Activated gamma-delta T cell treated with Interleukin-2 at 50 U/mL for 16 hours (primary cell): ENCODE measurements at places on chromosomes 4 and X.

- no peak for DNase-seq
Measured at GRCh38 chr4:42995343-42995944, 102.9 kb downstream of the GRXCR1 start.

GRCh38 chr4:2298532-2298991 is 36.7 kb upstream of the MXD4 start:
- DNase-seq: no peak

- DNase-seq: no peak
Measured at GRCh38 chr4:171602638-171603355, 210.4 kb upstream of the GALNTL6 start.

- no peak for DNase-seq
Measured at GRCh38 chrX:64394059-64394873, 986 bp downstream of the MTMR8 start.

- no peak for DNase-seq
Measured at GRCh38 chr4:147839663-147840062, 107.8 kb downstream of the ARHGAP10 start.

DNA sequence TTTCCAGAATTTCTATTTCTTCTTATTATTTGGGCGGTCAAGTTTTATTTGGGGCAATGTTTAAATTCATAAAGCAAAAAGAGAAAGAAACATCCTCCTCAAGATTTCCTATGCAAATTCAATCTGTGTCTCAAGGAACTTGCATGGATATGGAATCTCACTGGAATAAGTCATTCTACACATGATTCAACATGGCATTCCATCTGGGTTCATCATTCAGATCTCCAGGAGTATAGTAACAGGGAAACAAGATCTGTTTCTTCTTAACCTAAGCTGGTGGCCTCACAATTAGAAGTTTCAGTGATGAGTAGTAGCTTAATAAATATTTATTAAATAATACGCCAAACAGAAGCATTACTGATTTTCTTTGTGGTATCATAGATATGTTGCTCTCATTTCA is 19.8 kb downstream of the KLHL34 start:
- no peak for DNase-seq

DNA sequence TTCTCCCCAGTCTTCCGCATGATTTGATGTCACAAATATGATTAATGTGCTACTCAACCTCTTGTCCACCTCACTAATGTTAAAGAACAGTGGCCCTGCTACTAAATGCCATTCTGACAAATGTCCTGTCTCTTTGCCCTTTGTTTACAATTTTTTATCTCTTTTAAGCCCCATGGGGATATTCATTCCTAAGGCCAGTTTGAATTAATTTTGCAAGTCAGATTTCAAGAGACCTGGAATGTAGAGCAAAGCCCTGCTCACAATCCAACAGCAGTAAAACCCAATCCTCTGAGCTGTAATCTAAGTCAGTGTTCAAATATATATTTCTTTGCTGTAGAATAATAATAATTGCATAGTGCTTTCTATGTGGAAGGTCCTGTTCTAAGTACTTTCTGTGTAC is 81.2 kb downstream of the LDB2 start:
- no peak for DNase-seq

GRCh38 chr4:118931786-118932185 is 43.1 kb downstream of the SYNPO2 start:
- no peak for DNase-seq

DNA sequence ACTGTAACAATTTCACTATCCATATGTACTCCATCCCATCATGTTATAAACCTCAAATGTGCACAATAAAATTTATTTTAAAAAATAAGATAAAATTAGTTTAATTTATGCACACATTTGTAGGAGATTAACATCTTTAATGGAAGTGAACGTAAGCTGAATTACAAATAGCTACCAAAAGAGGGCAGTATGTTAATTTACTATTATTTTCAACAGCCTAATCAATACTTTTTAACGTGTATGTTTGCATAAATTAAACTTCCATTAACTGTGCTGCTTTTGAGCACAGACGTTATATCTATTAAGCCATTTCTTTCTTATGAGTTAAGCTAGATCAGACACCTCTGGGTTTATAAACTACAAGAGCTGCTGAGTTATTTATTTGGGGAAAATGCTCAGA is 56.5 kb upstream of the PHKA2 start:
- no peak for DNase-seq

DNA sequence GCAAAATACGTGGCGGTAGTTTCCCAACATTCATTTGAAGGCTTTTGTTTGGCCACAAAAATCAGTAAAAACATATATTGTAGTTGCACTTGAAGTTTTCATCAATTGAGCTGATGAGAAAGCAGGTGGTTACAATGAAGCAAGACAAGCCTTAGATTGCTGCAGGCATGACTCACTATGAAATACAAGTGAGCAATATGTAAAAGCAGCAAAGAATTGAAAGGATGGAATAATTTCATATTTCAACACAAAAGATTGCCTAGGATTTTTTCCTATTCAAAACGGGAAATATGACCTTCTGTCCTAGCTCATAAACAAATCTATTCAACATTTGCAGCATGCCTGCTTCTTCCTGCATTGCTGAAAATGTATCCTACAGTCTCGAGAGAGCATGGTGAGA is 190.9 kb upstream of the BANK1 start:
- DNase-seq: no peak

DNA sequence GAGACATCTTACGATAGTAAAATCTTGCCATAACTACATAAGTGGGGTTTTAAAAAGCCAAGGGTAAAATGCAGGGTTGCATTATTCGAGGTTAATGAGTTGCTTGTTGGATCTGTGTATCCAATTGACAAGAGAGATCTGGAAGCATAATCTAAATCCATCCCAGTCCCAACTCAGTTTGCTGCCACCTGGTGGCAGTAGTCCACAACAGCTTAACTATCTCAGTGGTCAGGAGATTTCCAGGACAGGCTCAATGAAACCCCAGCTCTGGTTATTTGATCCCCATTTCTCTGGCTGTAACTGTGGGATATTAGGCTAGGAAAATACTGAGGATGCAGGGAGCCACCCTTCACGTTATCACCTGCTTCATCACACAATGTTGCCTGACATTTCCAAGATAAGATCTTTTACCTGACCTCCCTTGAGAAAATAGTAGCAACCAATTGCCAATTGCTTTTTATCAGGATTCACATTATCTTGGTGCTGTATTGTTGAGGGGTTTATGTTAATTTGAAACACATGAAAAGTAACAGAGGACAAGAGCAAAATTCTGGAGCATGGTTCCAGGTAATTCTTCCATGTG is 88.2 kb upstream of the TNIP3 start:
- DNase-seq: peak; percentile 52

- DNase-seq: no peak
Measured at GRCh38 chrX:14738643-14739042, 134.2 kb downstream of the FANCB start.

GRCh38 chrX:20362268-20363267 is 95.9 kb upstream of the RPS6KA3 start:
- no peak for DNase-seq

GRCh38 chrX:100647095-100647494 is 3.1 kb downstream of the SRPX2 start:
- no peak for DNase-seq

DNA sequence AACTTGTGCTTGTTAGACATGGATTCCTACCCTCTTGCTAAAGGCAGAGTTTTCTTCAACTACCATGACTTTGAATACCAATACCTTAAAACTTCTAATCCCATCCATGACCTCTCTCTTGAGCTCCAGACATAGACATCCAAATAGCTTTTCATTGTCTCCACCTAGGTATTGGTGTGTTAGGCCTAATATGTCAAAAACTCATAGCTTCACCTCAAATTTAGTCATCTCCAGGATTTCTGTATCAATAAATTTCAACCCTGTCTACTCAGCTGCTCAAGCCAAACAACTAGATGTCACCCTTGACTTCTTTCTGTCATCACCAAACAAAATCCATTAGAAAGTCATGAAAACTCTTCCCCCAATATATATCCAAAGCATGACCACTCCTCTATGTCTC is 617.7 kb upstream of the GRIA3 start:
- DNase-seq: no peak

DNA sequence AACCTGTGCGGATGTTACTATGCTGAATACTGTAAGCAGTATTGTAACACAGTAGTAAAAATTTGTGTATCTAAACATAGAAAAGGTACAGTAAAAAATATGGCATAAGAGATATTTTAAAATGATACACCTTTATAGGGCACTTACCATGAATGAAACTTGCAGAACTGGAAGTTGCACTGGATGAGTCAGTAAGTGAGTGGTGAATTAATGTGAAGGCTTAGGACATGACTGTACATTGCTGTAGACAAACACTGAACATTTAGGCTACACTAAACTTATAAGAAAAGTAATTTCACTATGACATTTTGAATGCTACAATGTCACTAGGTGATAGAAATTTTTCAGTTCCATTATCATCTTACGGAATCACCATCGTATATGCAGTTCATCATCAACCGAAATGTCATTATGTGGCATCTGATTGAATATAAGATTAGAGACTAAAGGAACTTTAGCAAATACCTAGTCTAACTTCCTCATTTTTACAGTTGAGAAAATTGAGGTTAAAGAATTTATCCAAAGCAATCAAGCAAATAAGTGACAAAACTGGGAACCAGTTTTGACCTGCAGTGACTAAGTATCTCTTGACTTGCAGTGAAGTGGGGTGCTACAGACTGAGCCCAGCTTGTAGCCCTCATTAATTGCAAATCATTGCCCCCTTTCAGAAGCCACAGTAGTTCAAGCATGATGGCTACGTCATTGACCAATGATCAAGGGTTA is 55.3 kb downstream of the EGF start:
- no peak for DNase-seq

- DNase-seq: no peak
Measured at GRCh38 chr4:101141855-101142254, 205.5 kb downstream of the PPP3CA start.

DNA sequence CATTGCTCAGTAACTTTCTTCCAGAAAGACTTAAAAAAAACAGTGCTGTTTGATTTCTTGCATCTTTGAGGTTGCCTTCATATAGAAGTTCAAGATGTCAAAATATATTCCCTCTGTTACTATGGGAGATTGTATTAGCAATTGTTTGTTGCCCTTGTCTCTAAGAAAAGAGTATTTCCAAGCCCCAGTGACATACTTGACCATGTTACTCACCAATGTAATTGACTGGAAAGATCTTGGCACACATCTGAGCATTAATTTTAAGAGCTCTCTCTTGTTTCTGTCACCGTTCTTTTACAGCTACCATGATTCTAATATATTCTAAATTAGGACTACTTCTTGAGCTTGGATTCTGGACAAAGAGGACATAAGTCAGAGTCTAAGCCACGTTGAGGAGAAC is 902.7 kb upstream of the EPHA5 start:
- no peak for DNase-seq

DNA sequence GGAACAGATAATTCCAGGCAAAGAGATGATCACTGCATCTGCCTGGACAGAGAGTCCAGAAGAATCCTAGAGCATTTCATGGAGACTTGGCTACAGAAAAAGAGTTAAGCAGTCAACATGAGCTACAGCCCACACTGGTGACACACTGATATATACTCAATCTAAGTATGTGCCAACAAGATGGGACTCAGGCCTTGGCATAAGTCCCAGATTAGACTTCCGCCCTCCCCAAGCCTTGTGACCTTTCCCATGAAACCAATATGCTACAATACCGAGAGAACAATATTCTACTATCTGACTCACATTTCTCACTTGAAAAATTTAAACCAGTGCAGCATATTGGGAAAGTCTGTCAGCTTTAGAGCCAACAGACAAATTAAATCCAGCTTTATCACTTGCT is 65.7 kb upstream of the SLITRK2 start:
- no peak for DNase-seq

DNA sequence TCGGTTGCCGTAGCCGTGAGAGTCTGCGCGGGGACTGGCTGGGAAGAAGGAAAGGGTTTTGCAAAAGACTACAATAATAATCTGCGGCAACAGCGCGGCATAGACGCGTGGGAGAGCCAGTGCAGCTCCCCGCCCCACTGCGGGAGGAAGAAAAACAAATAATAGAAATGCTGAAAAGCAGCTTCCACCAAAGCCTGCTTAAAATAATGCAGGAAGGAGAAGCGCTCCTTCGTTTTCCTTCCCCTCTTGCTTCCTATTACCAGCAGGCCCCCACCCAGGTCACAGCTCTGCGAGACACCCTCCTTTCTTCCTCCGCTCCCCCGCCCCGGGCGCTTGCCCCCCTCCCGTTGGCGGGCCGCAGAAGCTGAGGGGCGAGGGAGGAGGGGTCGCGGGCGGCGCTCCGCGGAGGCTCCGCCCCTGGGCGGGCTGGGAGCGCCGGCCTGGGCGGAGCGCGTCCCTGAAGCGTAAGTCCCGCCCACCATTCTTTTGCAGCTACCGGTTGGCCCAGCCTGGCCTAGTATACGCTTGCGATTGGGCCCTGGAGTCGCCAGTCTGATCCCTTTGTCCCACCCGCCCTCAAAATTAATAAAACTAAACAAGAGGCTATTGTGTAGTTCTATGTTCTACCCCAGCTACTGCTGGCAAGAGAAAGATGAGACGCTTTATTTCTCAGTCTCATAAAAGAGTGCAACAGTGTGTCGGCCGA is 636 bp upstream of the AMOT start:
- peak; percentile 68 for DNase-seq

GRCh38 chr4:105765690-105766407 is 57.3 kb downstream of the GSTCD start:
- no peak for DNase-seq

- DNase-seq: no peak
Measured at GRCh38 chr4:108531461-108531860, 88.9 kb upstream of the RPL34 start.

DNA sequence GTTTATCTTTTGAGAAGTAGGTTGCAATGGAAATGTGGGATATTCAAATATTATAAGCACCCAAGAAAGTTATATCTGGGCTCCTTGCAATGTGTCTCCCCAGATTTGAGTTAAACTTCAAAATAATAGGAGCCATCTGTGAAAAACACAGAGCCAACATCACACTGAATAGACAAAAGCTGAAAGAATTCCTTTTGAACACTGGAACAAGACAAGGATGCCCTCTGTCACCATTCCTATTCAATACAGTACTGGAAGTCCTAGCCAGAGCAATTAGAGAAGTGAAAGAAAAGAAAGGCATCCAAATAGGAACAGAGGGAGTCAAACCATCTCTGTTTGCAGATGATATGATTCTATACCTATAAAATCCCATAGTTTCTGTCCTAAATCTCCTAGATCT is 114.3 kb upstream of the IL1RAPL1 start:
- DNase-seq: no peak

DNA sequence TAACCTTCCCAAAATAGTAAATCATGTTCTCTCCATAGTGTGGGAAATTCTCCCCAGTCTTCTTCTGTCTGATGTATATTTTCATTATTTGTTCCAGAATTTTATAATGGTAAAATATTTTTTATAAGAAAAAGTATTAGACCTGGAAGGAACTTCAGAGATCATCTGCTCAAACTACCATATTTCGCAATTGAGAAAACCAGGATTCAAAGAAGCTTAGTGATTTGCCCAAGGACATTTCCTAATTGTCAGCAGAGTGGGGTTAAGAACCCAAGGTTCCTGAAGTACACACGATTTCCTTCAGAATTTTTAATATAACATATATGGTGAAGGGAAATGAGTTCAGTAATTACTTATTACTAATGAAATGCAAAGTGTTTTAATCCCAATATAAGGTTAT is 24.1 kb downstream of the OCIAD1 start:
- DNase-seq: no peak
